Activated naive CD8-positive, alpha-beta T cell treated with anti-CD3 and anti-CD28 coated beads, Interleukin-2, amount 50 U/mL, for 24 hours (primary cell): ENCODE measurements at places on chromosomes 11 and 22.
A peak's percentile ranks its signal among the peaks of the same experiment; 100 is the strongest.

- no peak overlapping the region for H3K27ac ChIP-seq
- no peaks in the 10 kb centered on the region for H3K27me3 ChIP-seq
- H3K36me3 ChIP-seq: peaks cover 49% of the 10 kb centered on the region
- H3K4me1 ChIP-seq: peaks cover 7% of the 10 kb centered on the region
- no peak overlapping the region for H3K4me3 ChIP-seq
- no peak for DNase-seq
These were observed 12.8 kb downstream of the SRRD start for GRCh38 chr22:26496456-26496855.

- peaks cover 7% of the 10 kb centered on the region for H3K27me3 ChIP-seq
- no peak for DNase-seq
- no peak overlapping the region for H3K4me3 ChIP-seq
- H3K36me3 ChIP-seq: no peaks in the 10 kb centered on the region
These were observed 89.3 kb upstream of the LMO1 start for GRCh38 chr11:8352876-8353505.

DNA sequence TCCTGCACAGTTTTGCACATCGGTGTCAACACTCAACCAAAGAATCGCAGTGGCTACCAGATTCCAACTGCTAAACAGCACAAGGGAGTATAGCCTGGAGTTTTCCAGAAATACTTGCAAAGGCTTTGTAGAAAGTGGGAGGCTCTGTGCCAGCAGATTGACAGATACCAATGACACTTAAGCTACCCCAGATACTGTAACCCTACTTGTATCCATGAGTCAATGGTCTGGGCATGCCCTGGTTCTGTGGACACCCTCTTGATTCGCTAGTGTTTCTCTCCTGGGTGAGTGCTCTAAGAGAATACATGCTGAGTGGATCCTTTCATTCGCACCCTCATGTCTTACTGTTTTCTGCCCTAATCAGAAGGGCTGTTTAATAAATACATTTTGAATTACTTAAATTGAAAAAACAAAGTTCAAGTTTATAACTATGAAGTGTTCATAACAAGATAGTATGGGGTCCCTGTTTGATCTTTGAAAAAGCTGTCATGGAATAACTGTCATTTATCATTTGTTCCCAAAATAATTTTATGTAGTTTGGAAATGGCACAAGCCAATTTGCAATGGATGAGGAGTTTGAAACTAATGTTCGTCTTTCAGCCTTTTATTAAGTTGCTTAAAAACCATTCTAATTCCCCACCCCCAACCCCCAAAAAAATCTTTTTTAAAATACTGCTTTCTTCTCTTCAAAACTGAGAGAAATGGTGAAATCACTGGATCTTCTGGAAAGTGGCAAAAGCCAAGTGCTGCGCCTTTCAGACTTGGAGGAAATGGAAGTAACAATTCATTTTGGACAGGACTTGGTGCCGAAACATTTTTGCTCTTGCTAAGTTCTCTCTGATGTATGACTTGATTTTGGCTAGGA lies 600.5 kb upstream of the TENM4 start:
- no peaks in the 10 kb centered on the region for H3K27me3 ChIP-seq
- no peak for DNase-seq
- H3K27ac ChIP-seq: no peak overlapping the region
- no peak overlapping the region for H3K4me3 ChIP-seq

- no peak overlapping the region for H3K27ac ChIP-seq
- DNase-seq: no peak
- H3K27me3 ChIP-seq: peaks cover 23% of the 10 kb centered on the region
- H3K36me3 ChIP-seq: no peaks in the 10 kb centered on the region
- H3K4me3 ChIP-seq: no peak overlapping the region
These were observed 18.3 kb upstream of the SYT7 start for GRCh38 chr11:61598886-61599868.

- no peak overlapping the region for H3K4me3 ChIP-seq
- no peak overlapping the region for H3K27ac ChIP-seq
- H3K27me3 ChIP-seq: peaks cover 20% of the 10 kb centered on the region
- no peaks in the 10 kb centered on the region for H3K36me3 ChIP-seq
These were observed 45.0 kb downstream of the LINC01488 start for GRCh38 chr11:69526453-69526810.

GRCh38 chr11:117419482-117420142 lies 92.0 kb downstream of the CEP164 start:
- H3K27ac ChIP-seq: no peak overlapping the region
- no peaks in the 10 kb centered on the region for H3K4me1 ChIP-seq
- no peak for DNase-seq
- no peak overlapping the region for H3K4me3 ChIP-seq
- H3K36me3 ChIP-seq: no peaks in the 10 kb centered on the region
- H3K27me3 ChIP-seq: no peaks in the 10 kb centered on the region

GRCh38 chr11:75945947-75946346 lies 130.9 kb downstream of the UVRAG start:
- H3K36me3 ChIP-seq: no peaks in the 10 kb centered on the region
- no peak for DNase-seq
- no peak overlapping the region for H3K27ac ChIP-seq
- no peaks in the 10 kb centered on the region for H3K27me3 ChIP-seq
- H3K4me1 ChIP-seq: peaks cover 25% of the 10 kb centered on the region

GRCh38 chr11:74592063-74592440 lies 330 bp upstream of the POLD3 start:
- H3K36me3 ChIP-seq: peaks cover 31% of the 10 kb centered on the region
- peak overlapping the region; percentile 95 for H3K4me3 ChIP-seq
- peak overlapping the region; percentile 96 for H3K27ac ChIP-seq

GRCh38 chr11:61049859-61050258 lies 52.4 kb upstream of the CD5 start:
- H3K4me1 ChIP-seq: peaks cover 59% of the 10 kb centered on the region
- no peaks in the 10 kb centered on the region for H3K27me3 ChIP-seq
- peaks cover 47% of the 10 kb centered on the region for H3K36me3 ChIP-seq
- H3K27ac ChIP-seq: no peak overlapping the region
- no peak for DNase-seq
- no peak overlapping the region for H3K4me3 ChIP-seq

GRCh38 chr22:29574762-29575450 lies 6.0 kb downstream of the NIPSNAP1 start:
- no peak overlapping the region for H3K27ac ChIP-seq
- no peaks in the 10 kb centered on the region for H3K27me3 ChIP-seq
- peaks cover 2% of the 10 kb centered on the region for H3K4me1 ChIP-seq
- no peak overlapping the region for H3K4me3 ChIP-seq
- H3K36me3 ChIP-seq: no peaks in the 10 kb centered on the region

DNA sequence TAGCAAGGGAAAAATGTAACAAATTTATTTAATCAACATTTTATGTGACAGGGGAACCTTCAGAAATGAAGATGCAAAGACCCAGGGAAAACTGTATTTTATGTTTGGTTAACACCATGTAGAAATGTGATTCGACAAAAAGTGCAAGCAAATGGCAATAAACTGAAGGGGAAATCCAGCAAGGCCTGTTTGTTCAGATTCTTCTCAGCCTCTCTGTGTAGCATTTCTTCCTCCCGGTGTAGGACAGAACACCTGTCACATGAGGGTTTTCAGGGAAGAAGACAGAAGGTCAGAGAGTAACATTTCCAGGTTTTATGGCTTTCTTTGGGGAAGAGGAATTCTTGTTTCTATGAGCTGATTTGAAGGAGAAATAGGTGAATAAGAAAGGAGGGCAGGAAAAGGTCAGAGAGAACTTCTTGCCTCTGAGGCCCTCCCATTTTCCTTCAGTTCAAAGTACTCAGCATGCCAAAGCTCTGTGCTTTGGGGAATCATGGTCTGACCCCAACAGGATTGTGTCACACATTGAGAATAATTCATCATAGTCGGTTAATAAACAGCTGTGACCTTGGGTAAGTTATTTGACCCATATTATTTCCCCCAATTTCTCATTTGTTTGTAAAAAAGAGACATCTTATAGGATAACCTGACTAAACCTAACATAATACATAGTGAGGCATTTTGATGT lies 45.5 kb upstream of the ME3 start:
- no peaks in the 10 kb centered on the region for H3K36me3 ChIP-seq
- no peak overlapping the region for H3K4me3 ChIP-seq
- DNase-seq: no peak

DNA sequence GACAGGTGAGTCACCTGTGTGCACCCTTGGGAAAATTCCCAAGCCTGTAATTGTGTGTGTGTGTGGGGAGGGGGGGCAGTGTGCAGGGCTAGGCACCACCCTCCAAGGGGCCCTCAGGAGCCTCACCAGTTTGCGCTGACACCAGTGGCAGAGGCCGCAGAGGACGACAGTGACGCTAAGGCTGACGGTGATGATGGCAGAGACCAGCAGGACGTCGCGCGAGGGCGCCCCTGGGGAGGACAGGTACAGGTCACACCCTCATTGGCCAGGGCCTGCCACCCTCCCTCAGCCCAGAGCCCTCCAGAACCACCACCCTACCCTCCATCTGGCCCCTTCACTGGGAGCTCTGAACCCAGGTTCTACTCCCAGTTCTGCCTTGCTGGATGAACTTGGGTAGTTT lies 24.9 kb downstream of the SYT7 start:
- H3K4me1 ChIP-seq: peaks cover 10% of the 10 kb centered on the region
- H3K4me3 ChIP-seq: no peak overlapping the region
- H3K27me3 ChIP-seq: peaks cover 52% of the 10 kb centered on the region
- no peak for DNase-seq
- H3K36me3 ChIP-seq: no peaks in the 10 kb centered on the region

- H3K4me3 ChIP-seq: no peak overlapping the region
- H3K4me1 ChIP-seq: no peaks in the 10 kb centered on the region
- no peaks in the 10 kb centered on the region for H3K27me3 ChIP-seq
- no peak for DNase-seq
- no peaks in the 10 kb centered on the region for H3K36me3 ChIP-seq
These were observed 470.1 kb upstream of the LARGE1 start for GRCh38 chr22:34390400-34390799.

GRCh38 chr11:24872651-24873311 lies 375.9 kb downstream of the LUZP2 start:
- no peak for DNase-seq
- no peak overlapping the region for H3K27ac ChIP-seq
- no peaks in the 10 kb centered on the region for H3K27me3 ChIP-seq
- no peak overlapping the region for H3K4me3 ChIP-seq

DNA sequence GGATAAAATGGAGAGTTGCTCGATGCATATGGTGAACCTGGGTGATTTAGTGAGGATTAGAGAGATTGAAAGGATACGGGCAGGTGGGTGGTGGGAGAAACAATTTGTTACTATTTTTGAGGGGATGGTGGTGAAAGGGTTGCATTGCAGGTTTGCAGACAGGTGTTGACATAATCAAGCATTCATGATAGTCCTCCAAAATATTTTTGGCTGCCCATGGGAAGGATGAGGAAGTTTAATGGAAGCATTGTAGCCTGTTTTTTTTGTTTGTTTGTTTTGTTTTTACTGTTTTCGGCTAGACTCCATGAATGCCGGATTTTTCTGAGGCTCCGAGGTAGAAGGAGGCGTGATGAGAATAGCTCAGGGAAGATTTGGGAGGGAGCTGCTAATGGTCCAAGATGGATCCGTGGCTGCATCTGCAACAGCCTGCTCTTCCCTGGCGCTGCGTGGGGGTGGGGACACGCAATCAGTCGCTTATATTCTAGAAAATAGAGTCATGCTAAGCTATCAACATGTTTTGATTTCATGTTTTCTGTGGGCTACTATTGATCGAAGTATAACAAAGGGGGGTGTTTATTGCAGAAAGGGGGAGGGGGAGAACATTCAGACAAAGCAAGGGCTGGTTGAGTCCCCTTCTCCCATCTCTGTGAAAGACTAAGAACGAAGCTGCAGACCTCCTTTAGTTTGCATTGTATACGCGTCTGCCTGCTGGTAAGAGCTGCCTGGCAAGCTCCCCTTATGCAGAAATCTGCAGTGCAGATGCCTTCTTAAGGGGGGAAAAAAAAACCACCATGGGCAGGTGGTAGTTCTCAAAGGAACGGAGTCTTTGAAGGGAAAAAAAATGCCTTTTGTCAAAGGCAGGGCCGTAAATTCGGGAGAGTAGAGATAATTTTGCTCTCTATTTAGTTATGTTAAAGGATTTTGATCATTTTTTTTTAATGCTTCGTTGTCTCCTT lies 1.0 kb downstream of the RTN3 start:
- DNase-seq: peak; percentile 26
- H3K4me3 ChIP-seq: peak overlapping the region; percentile 94
- H3K4me1 ChIP-seq: peaks cover 43% of the 10 kb centered on the region
- peaks cover 2% of the 10 kb centered on the region for H3K36me3 ChIP-seq
- no peaks in the 10 kb centered on the region for H3K27me3 ChIP-seq
